Fibroblast of lung (primary cell): ENCODE measurements at places on chromosomes 12 and 14.

GRCh38 chr14:57928732-57929131 lies 62.8 kb upstream of the SLC35F4 start:
- no peak for DNase-seq

- peak; percentile 41 for DNase-seq
Observed at GRCh38 chr12:92079054-92079385, 66.6 kb downstream of the BTG1 start.

DNA sequence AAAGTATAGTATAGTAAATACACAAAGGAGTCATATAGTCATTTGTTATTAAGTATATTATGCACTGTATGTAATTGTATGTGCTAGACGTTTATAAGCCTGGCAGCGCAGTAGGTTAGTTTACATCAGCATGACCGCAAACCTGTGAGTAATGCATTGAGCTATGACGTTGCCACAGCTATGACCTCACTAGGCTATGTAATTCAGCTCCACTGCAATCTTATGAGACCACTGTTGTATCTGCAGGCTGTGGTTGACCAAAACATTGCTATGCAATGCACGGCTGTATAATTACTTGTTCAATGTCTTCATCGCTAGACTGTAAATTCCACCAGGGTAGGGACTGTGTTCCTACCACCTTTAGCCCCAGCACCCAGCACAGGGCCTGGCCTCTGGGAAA lies 53.2 kb upstream of the VASH1 start:
- peak; percentile 11 for DNase-seq

DNA sequence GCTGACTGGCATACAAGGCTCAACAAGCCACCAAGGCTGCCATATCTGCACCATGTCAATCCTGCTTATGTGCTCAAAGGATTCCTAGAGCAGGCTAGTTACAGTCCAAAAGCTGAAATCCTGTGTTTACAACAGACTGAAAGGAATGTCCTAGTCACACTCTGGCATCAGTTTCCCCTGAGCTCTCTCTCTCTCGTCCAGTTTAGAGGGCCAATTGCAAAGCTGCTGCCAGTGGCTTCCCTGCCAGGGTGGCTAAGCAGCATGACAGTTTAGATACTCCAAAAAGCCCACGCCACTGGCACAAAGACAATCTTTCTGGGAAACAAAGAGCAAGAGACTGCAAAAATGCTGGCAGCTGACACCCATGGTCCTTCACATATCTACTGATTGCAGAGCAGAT lies 392.1 kb downstream of the RPS29 start:
- no peak for DNase-seq

GRCh38 chr12:5944688-5945070 lies 380 bp downstream of the ANO2 start:
- DNase-seq: no peak

GRCh38 chr12:110960795-110961194 lies 40.4 kb upstream of the MYL2 start:
- no peak for DNase-seq

GRCh38 chr12:18145924-18146323 lies 55.9 kb upstream of the RERGL start:
- peak; percentile 70 for DNase-seq

GRCh38 chr12:53770281-53770680 lies 18.5 kb upstream of the CISTR start:
- DNase-seq: peak; percentile 84

DNA sequence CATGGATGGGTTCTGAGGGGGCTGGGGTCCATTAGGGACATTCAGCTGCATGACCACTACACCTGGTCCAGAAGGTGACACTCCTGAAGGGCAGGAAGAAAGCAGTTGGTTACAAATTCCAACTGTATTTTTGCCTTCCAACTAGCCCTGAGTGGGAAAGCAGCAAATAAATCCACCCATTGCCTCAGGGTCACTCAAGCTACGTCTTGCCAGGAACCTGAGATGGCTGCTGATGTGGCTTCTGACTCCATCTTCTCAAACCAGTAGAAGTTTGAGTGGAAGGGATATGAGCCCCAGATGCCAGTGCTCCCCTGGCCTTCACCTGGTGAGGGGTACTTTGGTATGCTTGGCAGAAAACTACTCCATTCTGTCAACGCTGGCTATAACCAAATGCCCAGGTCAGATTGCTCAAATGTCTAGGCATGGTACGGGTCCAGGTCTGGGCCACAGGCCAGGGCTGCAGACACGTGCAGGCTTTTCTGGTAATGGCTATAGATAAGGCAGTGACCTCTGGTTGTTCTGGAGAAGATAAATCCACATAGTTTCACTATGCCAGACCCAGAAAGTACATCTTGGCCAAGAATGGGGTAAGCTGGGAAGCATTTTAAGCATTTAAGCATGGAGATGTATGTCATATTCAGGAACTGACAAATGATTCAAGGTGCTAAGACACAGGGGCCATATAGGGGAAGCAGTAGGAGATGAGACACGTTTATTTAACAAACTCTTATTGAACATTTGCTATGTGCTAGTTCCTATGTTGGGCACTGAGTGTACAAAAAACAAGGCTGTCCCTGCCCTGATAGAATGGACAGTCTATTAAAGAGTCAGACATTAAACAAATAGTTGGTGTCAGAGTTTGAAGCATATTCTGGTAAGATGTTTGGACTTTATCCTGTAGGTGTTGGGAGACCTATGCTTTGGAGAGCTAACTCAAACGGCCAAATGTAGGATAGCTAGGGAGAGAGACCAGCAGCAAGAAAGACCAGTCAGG lies 8.3 kb upstream of the STAC3 start:
- DNase-seq: peak; percentile 76
